ENCODE measurements at places on chromosomes 2 and 18.

- DNase-seq, result no peak
These were observed 62.5 kb downstream of the STK39 start for GRCh38 chr2:168184681-168185513.

DNA sequence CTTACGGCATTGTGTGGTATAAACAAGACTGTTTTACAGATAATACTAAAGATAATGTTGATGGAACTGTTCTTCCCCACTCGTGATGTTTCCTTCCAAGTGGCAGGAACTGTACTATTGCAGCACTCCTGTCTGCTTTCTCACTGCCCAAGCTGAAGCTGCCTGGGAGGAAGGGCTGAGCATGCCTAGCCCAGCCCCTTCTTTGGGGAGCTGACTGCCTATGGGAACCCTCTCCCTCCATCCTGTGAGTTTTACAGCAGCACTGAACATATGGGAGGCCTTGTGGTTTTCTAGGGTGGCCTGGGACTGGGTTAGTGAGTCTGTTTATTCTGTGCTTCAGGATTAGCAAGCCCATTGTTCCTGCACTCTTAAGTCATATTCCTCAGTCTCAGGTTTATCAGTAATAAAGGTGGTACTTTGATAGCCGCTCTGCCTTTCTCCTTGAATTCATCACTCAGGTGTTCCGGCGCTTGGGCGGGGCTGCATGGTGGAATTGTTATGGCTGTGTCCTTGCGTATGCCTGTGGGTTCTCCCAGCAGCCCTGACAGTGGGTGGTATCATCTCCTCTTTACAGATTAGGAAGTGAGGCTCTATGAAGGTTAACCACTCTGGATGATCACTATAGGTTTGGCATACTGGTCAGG, 379.7 kb downstream of the PTPRM start:
- DNase-seq, result peak; percentile 42

DNA sequence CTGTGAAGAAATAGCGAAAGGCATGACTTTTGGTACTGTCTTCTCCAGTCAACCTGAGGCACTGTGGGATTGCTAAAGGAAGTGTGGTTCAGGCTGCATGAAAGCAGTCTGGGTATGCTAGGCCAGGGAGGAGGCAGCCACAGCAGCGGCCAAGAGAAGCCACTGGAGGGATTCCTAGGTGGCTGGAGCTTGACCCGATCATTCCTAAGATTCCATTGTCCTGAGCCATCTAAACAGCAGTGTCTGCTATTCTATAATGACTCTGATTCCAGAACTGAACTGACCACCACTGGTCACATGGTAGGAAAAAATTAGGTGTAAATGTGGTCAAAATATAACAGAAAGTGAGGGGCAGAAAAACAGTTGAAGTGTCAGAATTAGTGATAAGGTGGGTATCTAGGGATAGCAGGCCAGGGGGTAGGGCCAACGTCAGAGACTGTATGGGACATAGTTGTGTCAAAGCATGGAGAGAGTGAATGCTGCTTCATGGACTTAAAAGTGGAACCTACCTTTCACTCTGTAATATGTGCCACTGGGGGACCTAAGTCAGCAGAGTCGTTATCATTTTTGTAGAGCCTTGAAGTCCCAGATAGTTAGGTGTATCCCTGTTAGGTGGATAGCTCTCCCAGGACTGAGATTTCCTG, 204.6 kb downstream of the CTNNA2 start:
- DNase-seq, result no peak

DNA sequence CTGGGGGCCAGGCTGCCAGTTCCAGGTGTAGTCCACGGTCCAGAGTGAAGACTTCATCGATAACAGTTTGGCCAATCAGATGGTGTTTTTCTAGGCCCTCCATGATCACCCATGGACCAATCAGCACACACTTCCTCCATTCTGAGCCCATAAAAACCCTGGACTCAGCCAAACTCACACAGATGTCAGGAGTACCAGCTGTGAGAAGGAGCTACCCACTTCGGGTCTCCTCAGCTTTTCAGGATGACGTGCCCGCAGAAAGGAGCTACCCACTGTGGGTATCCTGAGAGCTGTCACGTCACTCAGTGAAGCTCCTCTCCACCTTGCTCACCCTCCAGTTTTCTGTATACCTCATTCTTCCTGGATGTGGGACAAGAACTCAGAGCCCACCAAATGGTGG, 210.0 kb upstream of the RASGRP3 start:
- no peak for DNase-seq
